Thoracic aorta endothelial cell (primary cell): ENCODE measurements at places on chromosomes 4 and X. TPM values are rescaled to one million over a fixed set of nuclear protein-coding genes. Genes with fewer than 3 reads are reported as not detected.

Gene TLR10
- not detected in 2 replicates for total RNA-seq

Gene RAB40A
- total RNA-seq = 0.14 and 0.27 TPM in 2 replicates

Gene LONRF3
- 16.7 and 18.8 TPM in 2 replicates for total RNA-seq

Gene KLHL13
- total RNA-seq = 19.0 and 22.1 TPM in 2 replicates

Gene KCND1
- total RNA-seq = 0.13 and 0.36 TPM in 2 replicates

Gene CFAP47
- 0.13 TPM in 1 of 2 replicates, not detected in the other for total RNA-seq

Gene BEND4
- total RNA-seq = 0.13 and 2.4 TPM in 2 replicates
